ENCODE measurements at places on chromosomes 1 and 21.

DNA sequence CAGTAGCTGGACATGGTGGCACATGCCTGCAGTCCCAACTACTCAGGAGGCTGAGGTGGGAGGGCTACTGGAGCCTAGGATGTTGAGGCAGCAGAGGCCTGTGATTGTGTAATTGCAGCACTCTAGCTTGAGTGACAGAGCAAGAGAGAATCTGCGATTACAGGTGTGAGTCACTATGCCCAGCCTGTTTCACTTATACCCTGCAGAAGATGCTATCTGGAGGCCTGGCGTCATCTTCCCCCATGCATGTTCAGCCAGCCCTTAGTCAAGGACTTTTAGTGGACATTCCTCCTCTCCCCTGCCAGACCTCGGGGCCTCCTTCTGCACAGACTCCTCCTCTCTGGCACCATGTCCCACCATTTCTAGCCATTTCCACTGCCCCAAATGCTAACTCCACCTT, 36.3 kb upstream of the RCC2 start:
- DNase-seq = no peak

GRCh38 chr1:15181564-15181963, 28.0 kb downstream of the TMEM51 start:
- DNase-seq = no peak

DNA sequence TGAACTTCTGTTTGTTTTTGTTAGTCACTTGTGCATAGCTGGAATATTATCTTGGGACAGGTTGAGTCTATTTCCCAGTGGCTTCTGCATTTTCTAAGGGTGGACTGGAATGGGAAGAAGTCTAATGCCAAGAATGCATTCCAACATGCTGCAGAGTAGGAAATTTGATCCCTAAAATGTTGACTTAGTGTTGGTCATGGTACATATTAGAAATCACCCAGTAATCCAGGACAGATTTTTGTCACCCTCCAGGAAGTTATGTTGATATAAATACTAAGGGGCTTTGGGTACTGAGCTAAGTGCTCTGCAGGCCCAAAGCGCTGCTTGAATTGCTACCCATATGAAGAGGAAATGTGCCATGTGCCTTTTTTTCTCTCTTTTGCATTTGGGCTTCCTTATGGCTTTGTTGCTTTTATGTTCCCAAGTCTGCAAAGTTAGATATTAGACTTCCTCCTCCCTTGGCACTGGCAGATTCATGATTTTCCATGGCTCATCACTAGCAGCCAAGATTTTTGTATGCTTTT, 10.0 kb downstream of the ARID1A start:
- peak; percentile 81 for DNase-seq

- peak; percentile 42 for DNase-seq
Measured at GRCh38 chr1:17059391-17060305, 5.8 kb upstream of the SDHB start.

DNA sequence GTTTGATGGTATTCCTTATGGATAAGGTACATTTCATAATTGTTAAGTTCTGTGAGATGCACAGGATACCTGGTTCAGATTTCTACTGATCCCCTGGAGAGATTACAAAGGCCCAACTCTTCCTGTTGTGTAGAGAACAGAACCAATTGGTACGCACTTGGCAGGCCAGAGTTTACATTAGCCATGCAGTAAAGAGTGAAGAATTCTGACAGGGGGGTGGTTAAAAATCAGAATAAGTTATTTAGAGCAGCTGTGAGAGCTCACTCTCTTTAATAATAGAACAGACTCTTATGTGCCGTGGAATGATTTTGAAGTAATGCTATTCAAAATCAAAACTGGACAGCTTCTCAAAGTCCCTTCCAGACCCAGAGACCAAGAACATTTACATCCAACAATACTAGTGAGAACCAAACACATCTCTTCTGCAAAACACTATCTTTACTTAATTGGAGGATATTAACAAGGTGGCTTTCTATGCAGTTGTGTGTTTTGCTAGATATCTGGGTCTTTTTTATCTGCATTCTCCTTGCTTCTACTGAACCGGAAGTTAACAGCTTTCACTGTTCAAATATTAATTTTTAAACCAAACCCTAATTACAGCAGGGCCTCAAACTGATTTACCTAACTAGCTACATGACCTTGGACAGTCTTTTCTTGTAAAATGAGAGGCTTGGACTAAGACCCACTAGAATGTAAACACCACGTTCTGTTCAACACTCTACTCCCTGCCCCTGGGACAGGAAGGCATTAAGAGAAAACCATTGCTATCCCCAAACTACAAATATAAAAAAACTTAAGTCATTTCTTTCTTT, 4.0 kb downstream of the USP24 start:
- DNase-seq = no peak

- no peak for DNase-seq
Measured at GRCh38 chr1:213647864-213648650, 339.7 kb upstream of the PROX1 start.

DNA sequence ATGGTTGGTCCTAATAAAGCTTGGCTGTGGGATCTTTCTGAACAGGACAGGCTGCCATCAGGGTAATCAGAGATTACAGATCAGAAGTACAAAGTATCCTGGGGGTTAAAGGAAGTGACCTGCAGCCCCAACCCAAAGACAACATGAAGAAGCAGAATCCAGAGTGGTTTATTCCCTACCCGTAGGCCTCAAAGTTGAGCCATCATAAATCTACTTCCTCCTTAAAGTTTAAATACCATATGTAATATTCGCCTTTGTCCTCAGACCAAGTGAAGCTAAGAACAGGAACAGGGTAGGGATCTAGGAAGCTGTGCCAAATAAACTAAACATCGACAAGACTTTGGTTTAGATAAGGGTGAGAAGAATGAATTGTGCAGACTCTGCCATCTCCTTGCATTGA, 15.9 kb upstream of the DHX9 start:
- DNase-seq = no peak

DNA sequence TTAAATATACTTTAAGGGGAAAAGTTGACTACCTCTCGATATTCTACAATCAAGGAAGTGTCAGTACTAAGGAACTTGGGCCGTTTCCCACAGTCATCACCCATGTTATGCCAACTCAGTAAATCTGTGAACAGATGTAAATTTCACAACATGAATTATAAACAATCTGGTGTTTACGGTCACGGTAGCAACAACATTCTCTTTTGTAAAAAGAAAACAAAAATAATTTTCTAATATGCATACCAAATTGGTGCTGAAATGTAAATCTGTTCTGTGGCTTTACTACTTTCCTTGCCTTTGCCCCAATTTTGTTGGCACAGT, 1.2 kb downstream of the SH3GLB1 start:
- no peak for DNase-seq

DNA sequence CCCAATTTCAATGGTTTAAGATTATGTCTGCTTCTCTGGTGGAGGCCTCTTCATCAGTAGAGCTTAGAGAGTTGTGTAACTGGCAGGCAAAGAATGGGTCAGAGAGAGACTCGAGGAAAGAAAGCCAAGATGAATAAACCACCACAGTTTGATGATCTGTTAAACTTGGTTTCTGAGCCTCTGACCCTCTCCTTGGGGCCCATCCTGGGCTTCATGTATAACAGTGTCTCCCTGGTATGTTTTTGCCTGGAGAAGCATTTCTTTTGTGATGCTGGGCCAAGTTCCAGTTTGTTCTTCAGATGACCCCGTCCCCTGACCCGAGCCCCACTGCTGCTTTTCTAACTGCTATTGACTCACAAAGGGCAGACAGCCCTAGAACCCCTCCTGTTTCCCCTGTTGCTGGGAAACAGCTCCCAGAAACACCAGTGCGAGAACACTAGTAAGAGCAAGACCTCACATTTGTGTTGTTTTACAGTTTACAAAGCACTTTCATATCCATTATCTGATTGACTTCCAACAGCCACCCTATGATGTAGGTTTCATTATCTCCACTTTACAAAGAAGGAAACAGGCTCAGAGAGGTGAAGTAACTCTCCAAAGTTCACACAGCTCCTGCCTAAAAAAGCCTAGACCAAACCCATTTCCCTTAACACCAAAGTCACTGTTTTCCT, 9.0 kb downstream of the CD2 start:
- DNase-seq = no peak

DNA sequence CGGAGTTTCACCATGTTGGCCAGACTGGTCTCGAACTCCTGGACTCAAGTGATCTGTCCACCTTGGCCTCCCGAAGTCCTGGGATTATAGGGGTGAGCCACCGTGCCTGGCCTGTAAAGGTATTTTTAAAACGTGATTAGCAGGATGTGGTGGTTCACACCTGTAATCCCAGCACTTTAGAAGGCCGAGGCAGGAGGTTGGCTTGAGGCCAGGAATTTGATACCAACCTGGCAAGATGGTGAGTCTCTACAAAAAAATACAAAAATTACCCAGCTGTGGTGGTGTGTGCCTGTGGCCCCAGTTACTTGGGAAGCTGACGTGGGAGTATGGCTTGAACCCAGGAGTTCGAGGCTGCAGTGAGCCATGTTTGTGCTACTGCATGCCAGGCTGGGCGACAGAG, 43.3 kb upstream of the SOD1 start:
- DNase-seq = no peak

GRCh38 chr21:35696644-35697043, 363.7 kb downstream of the SETD4 start:
- DNase-seq = no peak

GRCh38 chr1:184664042-184664660, 90.5 kb downstream of the EDEM3 start:
- DNase-seq = no peak

DNA sequence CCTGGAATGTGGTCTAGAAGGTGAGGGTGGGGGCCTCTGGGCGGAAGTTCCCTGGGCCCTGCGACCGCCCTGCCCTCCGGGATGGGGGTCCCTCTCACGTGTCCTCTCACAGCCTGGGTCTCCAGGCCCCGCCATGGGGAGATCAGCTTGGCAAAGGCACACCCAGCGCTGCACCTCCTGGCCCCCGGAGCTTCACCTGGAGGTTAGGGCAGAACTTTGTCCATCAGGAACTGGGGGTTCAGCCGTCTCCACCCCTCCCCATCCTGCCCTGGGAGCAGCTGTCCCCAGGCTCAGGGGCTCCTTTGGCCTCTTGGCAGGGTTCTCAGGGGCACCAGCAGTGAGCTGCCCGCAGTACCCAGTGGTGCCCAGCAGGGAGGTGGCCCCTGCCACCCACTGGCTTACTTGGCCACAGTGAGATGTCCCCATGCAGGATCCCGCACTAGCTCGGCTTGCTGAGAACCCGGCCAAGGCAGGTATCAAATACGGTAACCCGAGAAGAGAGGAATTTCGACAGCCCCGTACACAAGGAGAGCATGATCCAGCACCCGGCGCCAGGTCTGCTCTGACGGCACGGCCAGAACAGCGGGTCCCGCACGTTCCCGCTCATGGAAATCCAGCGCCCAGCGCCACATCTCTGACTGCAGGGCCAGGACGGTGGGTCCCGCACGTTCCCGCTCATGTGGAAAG, 36.7 kb downstream of the RRP1 start:
- no peak for DNase-seq

DNA sequence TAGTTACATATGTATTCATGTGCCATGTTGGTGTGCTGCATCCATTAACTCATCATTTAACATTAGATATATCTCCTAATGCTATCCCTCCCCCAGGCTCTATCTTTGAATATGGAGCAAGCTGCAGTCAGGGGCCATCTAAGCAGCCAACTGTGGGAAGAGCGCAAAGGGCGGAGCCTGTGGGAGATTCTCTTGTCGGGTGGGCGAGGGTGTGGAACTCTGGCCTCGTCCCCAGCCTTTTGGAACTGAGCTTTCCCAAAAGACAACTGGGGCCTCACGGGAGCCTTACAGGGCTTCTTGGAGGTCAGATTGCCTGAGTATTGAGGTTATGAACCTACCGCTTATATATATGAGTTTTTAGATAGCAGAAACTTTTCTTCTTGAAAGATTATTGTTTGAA, 117.2 kb downstream of the HHAT start:
- no peak for DNase-seq

GRCh38 chr1:71986160-71986559, 296.2 kb downstream of the NEGR1 start:
- no peak for DNase-seq

DNA sequence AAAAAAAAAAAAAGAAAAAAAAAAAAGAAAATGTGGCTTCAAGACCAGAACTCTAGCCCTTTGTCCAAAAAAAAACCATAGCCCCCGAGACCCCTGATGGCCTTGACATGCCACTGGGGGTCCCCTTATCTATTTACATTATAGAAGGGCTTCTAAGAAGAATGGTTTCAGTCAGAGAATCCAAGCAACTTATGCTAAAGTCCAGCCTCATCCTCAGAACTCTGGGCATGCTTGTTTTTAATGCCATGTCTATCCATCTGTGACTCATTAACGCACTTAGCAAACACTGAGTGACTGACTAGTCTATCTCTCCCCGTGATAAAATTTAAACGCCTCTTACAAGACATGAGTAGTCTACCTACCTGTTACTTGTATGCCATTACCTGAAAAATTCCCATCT, 29.3 kb downstream of the ERG start:
- DNase-seq = no peak

DNA sequence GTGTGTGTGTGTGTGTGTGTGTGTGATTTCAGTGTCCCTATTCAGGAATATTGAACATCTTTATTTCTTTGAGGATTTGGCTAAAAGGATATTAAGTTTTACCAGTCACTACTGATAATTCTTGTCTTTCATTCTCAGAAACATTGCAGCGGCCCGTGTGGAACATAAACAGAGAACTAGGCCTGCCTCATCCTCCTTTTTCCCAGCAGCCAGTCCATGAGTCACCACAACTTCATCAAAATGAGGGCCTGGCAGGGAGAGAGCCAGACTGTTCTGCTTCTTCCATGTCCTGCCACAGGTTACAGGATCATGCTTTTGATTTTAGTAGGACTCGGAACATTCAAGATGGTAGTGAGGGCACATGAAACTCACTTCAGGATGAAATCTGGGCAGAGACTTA, 50.7 kb downstream of the LRIG2 start:
- DNase-seq = no peak

- DNase-seq = no peak
Measured at GRCh38 chr1:18642278-18643095, 11.8 kb downstream of the PAX7 start.

DNA sequence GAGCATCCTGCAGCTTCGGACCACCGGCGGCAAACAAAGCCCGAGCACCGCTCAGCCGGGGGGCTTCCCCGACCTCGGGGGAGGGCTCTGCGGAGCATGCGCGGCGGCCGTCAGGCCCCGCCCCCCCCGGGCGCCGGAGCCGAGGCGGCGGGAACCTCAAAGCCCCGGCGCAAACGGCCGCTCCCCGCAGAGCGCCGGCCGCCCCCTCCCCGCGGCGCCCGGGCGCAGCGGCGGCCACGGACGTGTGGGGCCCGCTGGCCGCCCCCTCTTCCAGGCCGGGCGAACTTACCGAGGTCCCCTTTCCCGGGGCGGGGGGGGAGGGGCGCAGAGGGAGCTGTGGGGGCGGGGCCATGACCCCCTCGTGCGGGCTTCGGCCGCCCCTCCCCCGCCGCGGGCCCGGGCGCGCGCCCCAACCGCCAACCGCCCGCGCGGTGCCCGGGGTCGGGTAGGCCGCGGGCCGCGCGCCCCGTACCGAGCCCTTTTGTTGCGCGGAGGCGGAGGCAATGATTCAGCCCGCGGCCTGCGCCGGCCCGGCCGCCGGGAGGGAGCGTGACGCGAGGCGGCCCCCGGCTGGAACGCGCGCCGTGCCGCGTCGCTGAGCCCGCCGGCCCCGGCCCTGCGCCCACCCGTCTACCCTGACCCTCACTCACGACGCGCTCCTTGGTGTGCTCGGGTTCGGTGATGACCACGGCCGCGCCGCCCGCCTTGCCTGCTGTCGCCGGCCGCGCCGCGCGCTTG, 1.7 kb downstream of the RCC2 start:
- no peak for DNase-seq

GRCh38 chr21:19368944-19369343, 965.4 kb upstream of the TMPRSS15 start:
- no peak for DNase-seq

GRCh38 chr1:45510972-45511527, 10.6 kb downstream of the PRDX1 start:
- DNase-seq = no peak

- no peak for DNase-seq
Measured at GRCh38 chr1:27557596-27558340, 46.2 kb downstream of the AHDC1 start.
